ENCODE measurements at places on chromosomes 2 and 18.

DNA sequence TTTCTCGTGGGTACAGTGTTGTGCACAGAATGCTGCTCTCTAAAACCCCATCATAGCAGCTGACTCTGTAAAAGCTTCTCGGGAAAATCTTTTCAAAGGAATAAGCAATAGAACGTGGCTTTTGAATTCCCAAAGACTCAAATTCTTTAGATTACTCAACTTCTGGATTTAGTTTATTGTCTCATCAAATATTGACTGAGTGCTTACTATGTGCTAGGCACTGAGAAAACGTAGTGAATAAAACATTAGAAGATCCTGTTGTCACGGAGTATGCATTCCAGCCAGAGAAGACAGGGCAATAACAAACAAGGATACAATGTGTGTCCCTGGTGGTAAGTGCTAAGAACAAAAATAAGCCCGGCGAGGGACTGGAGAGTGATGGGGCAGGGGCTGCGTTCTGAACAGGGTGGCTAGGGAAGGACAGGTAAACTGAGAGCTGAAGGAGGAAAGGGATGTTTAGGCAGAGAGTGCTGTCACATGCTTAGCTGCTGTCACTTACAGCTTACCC, 178.2 kb upstream of the SIX3 start:
- DNase-seq: no peak

DNA sequence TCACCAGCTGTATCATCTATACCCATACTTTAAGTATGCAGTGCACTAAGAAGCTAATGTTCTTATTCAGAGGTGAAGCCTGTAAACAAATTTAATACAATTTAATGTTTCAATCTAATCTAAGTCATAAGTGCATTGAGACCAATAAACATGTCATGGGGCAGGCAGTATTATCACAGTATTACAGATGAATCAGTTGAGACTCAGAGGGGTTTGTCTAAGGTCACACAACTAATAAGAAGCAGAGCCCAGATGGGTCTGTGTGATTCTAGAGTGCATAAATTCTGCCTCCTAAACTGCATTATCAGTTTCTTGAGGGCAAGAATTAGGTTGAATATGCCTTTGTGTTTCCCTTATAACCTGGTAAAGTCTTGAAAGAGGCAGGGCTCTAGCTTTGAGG, 140.9 kb upstream of the RNF152 start:
- DNase-seq: no peak

DNA sequence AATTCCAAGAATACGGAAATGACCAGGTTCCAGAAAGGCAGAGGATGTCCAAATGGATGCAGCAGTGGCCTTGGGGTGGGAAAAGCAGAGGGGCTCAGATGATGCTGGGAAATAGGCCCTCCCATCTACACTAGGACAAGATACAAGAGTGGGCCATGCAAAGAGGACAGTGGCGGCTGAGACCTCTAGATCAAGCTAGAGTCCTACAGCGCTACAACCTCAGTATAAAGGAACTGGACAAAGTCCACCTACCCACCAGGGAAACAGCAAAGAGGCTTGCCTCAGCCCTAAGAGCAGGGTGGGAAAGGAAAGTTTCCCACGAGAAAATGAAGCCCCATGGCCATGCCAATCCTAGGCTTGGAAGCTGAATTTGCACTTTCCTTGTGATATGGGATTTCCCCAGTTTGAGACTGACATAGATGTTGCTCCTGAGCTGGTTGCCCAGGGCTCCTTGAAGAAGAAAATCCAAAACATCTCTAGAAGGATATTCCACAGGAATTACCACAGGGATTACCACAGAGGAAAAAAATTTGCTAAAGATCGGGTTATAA, 282.2 kb downstream of the MREG start:
- DNase-seq: no peak

DNA sequence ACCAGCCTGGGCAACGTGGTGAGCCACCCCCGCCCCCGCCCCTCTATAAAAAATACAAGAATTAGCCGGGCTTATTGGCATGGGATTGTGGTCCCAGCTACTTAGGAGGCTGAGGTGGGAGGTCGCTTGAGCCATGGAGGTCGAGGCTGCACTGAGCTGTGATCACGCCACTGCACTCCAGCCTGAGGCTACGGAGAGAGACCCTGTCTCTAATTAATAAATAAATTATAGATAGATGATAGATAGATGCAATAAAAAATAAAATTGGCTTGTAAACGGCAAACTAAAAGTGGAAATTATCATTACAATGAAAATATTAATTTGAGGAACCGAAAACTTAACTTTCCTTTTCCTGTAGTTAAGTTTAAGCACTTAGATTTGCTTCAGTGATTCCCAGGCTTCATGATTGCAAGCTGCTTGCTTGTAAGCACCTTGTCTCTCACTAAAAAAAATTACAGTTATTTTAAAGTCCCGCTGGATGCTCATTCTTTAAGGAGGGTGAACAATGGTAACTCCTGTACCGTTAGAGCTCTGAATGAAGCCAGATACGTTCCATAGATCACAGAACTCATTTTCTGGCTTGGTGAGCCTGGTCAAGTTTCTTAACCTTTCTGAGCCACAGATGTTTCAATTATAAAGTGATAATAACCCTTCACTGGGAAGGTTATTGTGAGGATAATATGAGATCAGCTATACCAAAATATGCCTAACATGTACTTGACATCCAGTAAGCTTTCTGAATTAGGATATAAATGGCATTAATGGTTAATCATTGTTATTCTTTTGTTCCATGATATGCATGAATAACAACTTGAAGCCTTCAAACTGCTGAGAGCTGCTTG, 9.3 kb upstream of the NARS1 start:
- no peak for DNase-seq

- DNase-seq: no peak
Observed at GRCh38 chr2:29253-29652, 17.1 kb downstream of the FAM110C start.

DNA sequence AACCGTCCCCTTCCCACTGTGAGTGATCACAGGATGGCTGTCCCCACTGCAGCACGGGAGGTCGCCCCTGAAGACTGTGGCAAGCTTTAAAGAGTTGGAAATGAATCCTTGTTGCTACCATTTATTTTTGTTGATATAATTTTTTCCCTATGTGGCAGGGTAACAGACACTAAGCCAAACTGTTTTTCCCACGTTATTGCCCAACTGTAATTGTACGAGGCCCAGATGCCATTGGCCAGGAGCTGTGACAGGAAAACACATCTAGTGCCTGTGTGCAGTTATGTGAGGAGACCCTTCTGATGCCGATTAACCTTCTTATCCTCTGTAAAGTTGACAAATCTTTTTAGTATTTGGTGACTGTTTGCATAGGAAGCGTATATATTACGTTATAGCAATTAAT, 44.2 kb downstream of the MRPS9 start:
- no peak for DNase-seq

DNA sequence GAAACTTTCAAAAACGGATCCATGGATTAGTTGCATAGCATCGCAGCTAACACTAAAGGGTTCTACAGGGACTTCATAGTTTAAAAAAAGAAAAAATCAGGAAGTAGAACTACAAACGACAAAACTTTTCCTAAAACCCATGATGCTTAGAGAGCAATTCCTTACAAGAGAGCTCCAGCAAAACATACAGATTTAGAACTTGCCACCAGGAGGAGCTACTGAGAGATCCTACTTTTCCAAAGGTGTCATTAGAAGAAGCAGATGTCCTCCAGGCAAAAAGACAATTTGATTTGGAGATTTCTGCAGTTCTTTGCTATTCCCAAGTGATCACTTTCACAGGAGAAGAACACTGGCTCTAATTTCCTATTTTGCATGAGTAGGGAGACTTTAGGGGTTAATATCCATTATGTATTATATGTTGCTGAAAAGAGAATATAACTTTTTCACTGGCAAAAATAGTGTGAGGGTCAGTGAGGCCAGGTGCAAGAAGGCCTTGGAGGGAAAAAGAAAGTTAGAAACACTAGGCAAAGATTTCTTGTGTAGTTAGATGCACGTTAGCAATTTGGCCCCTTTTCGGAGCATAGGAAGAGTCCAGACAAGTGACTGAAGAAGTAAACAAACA, 436.2 kb downstream of the SUCLG1 start:
- DNase-seq: peak; percentile 72

DNA sequence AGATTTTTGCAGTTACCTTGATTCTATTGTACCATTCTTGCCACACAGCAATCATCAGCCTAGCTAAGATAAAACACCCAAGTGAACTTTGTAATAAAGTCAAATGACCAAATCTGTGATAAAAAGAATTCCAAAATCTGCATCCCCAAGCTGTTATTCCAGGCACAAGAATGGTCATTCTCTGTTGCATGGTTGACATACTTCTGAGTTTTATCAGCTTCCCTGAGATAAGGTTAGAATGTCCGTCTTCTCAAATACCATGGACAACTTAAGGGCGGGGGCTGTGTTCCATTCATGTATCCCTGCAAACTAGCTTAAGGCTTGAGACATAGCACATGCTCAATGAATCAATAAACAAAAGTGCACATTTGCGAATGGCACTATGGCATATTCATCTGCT, 8.1 kb upstream of the BMP10 start:
- no peak for DNase-seq

- no peak for DNase-seq
Observed at GRCh38 chr18:23864624-23865023, 149.9 kb upstream of the TTC39C start.

DNA sequence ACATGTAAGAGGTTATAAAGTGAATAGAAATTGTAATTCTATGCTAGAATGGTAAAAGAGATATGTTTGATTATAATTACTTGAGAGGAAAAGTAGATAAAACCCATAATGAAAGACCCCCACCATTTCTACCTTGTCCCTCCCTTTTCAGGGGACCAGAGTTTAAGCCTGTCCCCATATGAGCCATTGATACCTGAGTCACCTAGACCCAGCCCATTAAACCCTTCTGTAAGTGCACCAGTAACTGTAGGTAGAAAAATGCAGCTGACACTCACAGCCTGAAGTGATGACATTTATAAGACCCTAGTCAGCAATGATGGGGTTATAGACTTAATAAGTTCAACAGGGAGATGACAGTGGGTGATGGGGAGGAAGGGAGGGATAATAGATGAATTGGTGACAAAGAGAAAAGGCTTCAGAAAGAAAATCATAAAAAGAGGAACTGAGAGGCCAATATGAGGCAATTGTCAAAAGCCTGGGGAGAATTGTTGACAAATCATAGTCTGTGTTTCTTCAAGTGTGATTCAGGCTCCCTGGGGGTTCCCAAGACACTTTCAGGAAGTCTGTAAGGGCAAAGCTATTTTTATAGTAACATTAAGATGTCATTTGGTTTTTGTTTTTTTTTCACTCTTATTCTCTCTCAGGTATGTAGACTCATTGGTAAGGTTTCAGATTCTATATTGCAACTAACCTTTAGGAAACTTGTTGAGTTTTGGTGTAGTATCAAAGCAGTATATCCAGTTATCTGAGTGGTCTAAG, 544.2 kb downstream of the SATB2 start:
- DNase-seq: no peak
